Diencephalon (tissue), 1 donor: ENCODE measurements at places on chromosomes 7 and 10. TPM values are rescaled to one million over a fixed set of nuclear protein-coding genes. Genes with fewer than 3 reads are reported as not detected.

SPAM1 gene
- not detected for total RNA-seq

SLC4A2 gene
- total RNA-seq, result 15.9 TPM

INMT gene
- 0.23 TPM for total RNA-seq

ARHGAP19 gene
- total RNA-seq, result 13.1 TPM

ARHGEF35 gene
- total RNA-seq, result 1.4 TPM

ALOX5 gene
- 3.2 TPM for total RNA-seq

TFR2 gene
- 9.2 TPM for total RNA-seq

SGCE gene
- total RNA-seq, result 98.3 TPM

MUC3A gene
- 2.1 TPM for total RNA-seq

FAM237B gene
- total RNA-seq, result 0.23 TPM

C10orf62 gene
- 0.23 TPM for total RNA-seq

PNLIPRP1 gene
- total RNA-seq, result not detected

CTAGE4 gene
- 1.2 TPM for total RNA-seq

CCNJ gene
- 15.7 TPM for total RNA-seq

EPDR1 gene
- 33.7 TPM for total RNA-seq

TEX47 gene
- not detected for total RNA-seq

COBL gene
- 5.1 TPM for total RNA-seq

ADCK2 gene
- total RNA-seq, result 49.4 TPM

LRRC18 gene
- total RNA-seq, result 0.23 TPM

ACSM6 gene
- not detected for total RNA-seq

KCND2 gene
- total RNA-seq, result 137 TPM

SRGN gene
- total RNA-seq, result 29.1 TPM

PPP3CB gene
- total RNA-seq, result 156 TPM

CYP3A7 gene
- total RNA-seq, result not detected

PHKG1 gene
- 7.2 TPM for total RNA-seq

SCIN gene
- total RNA-seq, result 9.9 TPM

GPR146 gene
- total RNA-seq, result 3.2 TPM

SKIDA1 gene
- total RNA-seq, result 6.9 TPM

SFR1 gene
- 8.3 TPM for total RNA-seq

NOC3L gene
- total RNA-seq, result 23.1 TPM

EPC1 gene
- total RNA-seq, result 80.5 TPM

CRYGN gene
- not detected for total RNA-seq

OSBPL3 gene
- 4.8 TPM for total RNA-seq

POLR2J2 gene
- total RNA-seq, result 5.3 TPM

ANKRD2 gene
- 0.46 TPM for total RNA-seq

NUPR2 gene
- total RNA-seq, result 3.0 TPM

GSTO2 gene
- total RNA-seq, result 6.7 TPM

MTPN gene
- 233 TPM for total RNA-seq

MRPS17 gene
- total RNA-seq, result 27.7 TPM
